ENCODE measurements at places on chromosomes 4 and X.

- no peak for DNase-seq
Measured at GRCh38 chrX:35664833-35665232, 133.3 kb upstream of the MAGEB16 start.

DNA sequence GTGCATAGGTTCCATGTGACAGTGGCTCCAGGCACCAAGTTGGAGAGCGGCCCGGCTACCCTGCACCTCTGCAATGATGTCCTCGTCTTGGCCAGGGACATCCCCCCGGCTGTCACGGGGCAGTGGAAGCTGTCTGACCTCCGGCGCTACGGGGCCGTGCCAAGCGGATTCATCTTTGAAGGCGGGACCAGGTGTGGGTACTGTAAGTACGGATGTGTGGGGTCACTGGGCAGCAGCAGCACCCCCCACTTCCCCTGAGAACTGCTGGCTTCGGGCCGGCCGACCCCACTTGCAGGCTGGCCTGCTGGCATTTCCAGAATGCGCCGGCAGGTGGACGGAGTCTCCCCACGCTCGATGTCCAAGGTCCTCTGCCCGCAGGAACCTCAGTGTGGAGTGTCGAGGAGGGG is 13.2 kb downstream of the DOK7 start:
- no peak for DNase-seq

DNA sequence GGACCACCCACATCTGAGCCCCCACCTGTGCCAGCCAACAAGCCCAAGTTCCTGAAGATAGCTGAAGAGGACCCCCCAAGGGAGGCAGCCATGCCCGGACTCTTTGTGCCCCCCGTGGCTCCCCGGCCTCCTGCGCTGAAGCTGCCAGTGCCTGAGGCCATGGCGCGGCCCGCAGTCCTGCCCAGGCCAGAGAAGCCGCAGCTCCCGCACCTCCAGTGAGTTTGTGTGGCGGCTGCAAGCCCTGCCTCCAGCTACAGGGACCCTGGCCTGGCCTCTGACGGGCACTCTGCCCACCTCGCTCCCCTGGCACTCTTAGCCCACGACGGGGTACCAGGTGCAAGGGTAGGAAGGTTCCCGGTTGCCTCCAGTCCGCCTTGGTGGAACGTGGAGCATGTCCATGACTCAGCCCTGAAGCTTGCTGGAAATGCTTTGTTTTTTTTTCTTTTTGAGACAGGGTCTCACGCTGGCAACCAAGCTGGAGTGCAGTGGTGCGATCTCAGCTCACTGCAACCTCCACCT is 13.7 kb upstream of the ADD1 start:
- DNase-seq = no peak

DNA sequence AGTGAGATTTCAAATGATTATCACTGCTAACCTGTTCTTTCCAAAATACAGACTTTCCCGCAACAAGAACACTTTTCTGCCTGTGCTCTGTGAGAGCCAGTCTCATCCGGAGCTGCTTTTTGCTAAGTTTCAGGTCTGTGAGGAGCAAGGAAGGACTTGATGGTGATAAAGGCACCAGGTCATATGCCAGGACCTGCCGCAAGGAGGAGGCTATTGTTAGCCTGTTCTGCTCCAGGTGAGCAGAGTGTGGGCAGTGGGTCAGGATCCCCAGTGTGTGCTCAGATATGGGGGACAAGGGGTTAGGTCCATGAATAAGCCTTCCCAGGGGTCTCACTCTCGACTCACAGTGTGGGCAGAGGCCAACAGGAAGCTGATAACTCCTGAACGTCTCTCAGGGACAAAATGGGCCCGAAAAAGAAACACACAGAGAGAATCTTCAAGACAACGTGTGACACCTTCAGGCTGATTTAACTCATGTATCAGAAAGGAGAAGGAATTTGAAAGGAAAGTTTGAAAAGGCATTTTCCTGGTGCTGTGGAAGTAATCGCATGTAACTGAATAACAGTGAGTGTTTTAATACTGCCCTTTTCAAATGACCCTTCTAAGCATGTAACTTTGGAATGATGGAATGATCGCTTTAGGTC is 57.7 kb upstream of the PDLIM3 start:
- no peak for DNase-seq

DNA sequence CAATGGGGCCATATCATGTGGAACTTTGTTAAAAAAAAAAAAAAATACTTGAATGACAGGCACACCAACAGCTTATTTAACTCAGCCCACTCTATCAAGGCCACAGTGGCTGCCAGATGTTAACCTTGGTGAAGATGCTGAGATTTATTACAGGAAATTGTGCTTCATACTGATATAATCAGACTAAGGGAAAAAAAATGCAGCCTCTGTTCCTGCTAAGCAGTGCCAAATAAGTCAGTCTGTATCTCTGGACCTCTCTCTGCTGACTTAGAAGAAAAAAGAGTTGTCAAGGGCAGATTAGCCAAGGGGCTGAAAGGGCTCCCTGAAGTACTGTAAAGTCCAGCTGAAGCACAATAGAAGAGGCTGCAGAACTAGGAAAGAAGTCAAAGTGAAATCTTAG is 677.7 kb upstream of the HTR2C start:
- no peak for DNase-seq

DNA sequence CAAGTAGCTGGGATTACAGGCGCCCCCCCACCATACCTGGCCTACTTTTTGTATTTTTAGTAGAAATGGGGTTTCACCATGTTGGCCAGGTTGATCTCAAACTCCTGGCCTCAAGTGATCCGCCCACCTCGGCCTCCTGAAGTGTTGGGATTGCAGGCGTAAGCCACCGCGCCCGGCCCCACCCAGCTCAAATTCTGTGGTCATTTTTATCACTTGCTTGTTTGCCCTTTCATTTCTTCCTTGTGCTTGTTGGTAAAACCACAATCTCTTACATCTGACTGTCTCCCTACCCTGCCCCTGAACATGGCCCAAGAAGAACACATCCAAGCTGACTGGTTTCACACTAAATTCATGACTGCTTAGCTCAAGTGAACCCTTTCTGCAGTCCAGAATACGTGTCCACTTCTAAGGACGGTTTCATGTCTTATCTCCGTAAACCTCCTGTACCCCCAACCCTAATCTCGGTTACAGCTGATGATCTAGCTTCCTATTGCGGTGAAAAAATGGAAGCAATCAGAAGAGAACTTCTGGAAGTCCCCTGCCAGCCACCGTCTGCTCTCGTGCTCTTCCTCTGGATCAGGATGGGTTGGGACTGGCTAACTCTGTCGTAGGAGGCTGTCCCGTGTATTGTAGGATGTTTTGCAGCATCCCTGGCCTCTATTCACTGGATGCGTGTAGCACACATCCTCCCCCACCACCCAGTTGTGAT is 5.4 kb upstream of the RS1 start:
- no peak for DNase-seq

- DNase-seq = no peak
Measured at GRCh38 chr4:94536049-94536448, 84.3 kb downstream of the PDLIM5 start.

GRCh38 chrX:22520128-22520828 is 247.6 kb downstream of the CBLL2 start:
- DNase-seq = no peak

Data from GOT3 (cell line).